Right lobe of liver (tissue), 6 donors: ENCODE measurements at places on chromosomes 6 and 20.

- no peak for DNase-seq
Observed at GRCh38 chr6:56899311-56899710, 55.6 kb upstream of the BEND6 start.

GRCh38 chr6:143939364-143939763 is 68.7 kb downstream of the PLAGL1 start:
- DNase-seq = no peak

DNA sequence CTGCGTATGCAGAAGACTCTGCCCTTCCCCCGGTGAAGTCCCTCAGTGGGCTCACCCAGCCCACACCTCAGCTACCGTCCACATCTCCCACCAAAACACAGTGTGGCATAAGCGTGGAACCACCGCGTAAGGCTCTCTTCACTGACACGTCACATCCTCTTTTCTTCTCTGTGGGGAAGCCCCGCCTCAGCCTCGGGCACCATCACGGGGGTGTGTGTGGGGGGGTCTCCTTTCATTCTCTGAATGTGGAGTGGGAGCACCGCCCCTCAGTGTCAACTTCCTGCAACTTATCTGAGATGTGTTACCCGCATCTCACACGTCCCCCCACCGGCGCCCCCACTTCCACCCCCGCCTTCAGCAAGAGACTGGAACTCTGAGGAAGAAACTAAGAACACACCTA is 388.4 kb upstream of the JARID2 start:
- DNase-seq = no peak

- no peak for DNase-seq
Observed at GRCh38 chr20:23234311-23235078, 116.1 kb upstream of the NXT1 start.
